ENCODE measurements at places on chromosomes 1 and 21.

DNA sequence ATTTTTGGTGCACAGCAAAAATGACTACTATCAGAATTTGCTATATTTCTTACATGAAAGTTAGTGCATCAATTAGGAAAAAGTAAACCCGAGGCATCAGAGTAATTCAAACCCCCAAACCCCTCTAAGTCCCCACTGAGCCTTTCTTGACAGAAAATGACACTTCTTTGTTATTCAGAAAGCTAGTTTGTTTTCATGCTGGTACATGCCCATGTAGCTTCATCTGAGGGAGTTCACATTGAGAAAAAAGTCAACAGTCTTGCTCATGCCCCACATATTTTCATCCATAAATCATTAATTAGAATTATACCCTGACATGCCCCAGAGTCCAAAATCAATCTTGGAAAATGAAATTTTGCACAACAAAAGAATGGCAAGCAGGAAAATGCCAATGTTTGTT lies 39.9 kb upstream of the PDC start:
- DNase-seq: no peak

DNA sequence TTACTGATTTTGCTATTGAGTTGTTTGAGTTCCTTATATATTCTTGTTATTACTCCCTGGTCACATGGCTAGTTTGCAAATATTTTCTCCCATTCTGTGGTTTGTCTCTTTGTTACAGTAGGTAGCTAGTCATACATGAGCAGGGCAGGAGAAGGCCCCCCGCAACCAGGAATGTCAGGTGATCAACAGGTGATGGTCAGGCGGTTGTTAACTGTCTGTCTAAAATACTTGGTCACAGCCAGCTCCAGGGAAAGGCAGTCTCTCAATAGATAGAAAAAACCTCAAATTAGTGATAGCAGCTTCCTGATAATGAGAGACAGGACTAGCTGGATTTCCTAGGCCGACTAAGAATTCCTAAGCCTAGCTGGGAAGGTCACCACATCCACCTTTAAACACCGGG lies 217.9 kb downstream of the RHOU start:
- no peak for DNase-seq

DNA sequence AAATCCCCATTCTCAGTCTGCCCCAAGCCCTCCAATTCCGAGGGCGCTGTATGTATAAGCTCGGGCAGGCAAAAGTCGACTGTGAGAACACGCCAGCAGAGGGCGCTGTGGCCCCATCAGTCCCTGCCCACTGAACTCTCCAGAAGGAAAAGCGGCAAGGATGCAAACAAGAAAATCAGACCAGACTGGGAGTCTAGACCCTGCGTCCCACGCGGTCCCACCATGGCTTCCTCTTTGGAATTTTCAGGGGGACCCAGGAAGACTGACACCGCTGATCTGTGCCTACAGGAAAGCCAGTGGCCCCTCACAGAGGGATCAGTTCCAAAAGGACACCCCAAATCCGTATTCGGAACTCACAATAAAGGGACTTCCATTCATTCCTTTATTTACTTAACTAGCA lies 19.5 kb downstream of the TEX35 start:
- peak; percentile 58 for DNase-seq

DNA sequence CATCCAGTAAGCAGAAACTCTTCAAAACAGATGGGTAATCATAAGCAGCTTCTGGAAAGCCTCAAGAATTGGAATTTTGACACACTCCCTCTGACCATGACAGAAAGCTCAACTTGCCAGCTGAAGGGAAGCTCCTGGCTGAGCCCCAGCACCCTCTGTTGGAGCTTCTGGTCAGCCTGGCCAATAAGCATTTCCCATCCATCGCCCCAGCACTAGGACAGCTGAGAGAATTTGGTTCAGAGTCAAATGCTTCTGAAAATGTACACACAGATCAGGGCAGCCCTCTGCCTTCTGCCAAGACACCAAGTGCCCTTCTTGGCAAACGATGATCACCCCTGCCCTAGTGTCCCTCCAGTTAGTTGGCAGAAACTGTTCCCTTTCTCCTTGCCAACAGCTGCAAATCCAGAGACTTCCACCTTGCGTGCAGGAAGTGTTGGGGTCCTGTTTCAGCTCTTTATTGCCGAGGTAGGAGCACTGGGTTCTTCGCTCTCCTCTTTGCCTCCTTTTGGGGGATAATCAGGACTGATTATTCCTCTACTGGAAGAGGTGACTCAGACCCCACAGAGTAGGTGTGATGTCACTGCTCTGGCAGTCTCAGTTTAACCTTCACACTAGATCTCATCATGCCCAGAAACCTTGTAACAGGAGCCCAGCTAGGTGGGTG lies 11.9 kb downstream of the PIGV start:
- DNase-seq: no peak

GRCh38 chr1:153652805-153653500 lies 5.5 kb upstream of the SNAPIN start:
- no peak for DNase-seq

DNA sequence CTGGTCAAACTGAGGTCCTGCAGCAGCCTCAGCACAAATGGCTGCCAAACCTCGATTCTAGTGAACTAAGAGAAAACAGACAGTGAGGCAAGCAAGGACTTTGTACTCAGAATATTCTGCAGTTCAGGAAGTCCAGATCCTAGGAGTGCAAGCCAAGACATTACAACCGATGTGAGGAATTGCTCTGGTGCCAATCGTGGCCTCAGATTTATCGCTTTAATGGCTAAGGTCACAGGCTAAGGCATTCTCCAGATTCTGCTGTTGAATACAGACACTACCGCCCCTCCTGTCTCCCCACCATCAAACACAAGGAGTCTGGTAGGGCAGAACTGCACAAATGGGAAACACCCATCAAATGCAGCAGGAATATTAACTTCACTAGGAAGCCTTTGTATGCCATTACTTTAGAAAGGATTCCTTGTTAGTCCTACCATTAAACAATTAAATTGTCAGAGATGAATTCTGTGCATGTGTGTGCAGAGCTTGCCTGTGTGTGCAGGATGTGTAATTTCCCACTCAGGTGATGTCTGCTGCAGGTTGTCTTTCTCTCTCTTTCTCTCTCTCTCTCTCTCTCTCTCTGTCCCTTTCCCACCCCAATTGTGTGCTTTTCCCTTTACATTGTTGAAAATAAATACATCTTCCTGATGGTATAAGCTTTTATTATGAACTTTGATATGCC lies 9.2 kb upstream of the SERTAD4 start:
- DNase-seq: no peak

DNA sequence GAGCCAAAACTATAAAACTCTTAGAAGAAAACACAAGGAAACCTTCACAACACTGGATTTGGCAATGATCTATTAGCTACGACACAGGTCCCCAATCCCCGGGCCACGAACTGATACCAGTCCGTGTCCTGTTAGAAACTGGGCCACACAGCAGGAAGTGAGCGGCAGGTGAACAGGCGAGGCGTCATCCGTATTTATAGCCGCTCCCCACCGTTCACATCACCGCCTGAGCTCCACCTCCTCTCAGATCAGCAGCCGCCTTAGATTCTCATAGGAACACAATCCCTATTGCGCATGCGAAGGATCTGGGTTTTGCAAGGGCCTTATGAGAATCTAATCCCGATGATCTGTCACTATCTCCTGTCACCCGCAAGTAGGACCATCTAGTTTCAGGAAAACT lies 11.9 kb downstream of the TFB2M start:
- no peak for DNase-seq

DNA sequence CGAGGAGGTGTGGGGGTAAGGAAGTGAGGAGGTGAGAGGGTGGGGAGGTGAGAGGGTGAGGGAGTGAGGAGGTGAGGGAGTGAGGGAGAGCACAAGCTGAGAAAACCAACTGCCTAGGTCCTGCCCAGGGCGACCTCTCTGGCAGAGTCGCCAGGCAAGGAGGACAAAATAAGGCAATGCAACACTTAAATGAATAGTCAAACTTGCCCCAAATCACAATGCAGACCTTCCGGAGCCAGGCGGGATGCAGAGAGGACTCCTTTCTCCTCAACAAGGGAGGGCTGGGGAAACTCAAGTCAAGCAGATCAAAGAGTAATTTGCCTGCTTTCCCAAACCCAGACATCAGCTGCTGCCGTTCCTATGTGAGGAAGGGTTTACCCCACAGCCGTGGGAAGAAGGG lies 86.0 kb downstream of the CCDC185 start:
- no peak for DNase-seq

GRCh38 chr21:42071146-42071737 lies at the start of gene UMODL1:
UMODL1 (plus strand) TSS chr21:42071317; CDS start chr21:42071317, 0 bp downstream.
- DNase-seq: no peak

DNA sequence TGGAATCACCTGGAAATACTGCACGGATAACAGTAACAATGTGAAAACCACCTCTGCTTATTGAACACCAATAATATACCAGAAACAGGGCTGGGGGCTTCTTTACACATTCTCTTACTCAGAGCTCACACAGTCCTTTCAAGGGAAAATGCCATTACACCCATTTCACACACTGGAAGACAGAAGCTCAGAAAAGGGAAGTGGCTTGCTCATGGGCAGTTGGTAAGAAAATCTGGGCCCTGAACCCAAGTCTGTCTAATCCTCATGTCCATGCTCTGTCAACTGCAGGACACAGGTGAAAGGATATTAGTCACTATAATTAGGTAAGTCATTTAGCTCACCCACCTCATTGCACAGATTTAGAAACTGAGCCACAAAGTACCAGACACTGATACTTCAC lies 18.6 kb downstream of the C8A start:
- no peak for DNase-seq

DNA sequence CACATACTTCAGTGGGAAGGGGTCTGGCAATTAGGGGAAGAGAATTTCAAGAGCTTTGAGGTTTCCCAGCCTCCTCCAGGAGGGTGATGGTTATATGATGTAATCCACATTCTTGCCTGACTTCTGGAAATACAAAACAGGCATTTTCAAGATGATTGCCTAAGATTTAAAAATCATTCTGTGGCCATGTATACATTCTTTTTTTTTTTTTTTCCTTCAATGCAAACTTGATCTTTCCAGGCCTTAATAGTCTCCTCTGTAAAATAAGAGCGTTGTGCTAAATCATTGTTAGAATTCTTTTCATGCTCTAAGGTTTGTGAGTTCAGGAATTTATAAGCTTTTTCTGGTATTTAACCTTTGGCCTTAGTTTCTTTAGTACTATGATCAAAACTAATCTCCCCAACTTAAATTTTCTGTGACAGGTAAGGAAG lies 192.3 kb upstream of the HMCN1 start:
- no peak for DNase-seq

DNA sequence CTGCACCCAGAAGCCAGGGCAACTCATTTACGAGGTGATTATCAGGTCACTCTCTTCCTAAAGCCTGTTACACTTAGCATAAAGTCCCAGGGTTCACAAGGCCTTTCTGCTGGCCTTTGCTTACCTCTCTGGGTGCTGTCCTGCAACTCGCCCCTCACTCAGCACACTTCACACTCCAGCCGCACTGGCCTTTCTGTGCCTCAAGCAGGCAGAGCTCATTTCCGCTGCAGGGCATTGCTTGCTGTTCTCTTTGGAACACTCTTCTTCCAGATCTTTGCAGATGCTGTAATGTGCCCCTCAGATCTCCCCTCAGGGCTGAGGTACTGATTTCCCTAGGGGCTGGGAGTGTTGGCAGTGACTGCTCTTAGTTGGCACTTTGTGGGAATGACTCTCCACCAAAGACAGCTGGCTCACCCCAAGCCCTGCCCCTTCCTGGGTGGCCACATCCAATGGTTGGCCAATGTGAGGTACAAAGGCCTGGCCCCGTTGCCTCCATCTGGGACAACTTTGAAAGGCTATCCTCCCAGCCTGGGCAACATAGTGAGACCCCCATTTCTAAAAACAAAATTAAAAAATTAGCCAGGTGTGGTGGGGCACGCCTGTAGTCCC lies 50.8 kb upstream of the SSBP3 start:
- no peak for DNase-seq

DNA sequence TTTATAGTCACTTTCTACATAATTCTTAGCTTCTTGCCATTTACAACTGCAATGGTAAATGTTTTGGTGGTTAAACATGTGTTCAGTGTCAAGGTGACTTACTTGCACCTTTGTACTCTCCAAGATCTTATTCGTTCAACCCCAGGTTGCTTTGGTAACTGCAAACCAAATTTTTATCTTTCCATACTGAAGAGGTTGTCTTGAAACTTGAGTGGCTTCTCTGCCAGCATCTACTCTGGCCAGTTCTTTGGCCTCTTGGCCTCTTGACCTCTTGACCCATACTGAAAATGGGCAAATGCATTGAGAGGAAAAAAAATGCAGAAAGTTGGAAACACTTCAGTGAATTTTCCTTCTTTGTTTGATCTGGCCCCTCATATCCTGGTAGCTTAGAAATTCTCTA lies 88.0 kb upstream of the LRRC7 start:
- no peak for DNase-seq

- no peak for DNase-seq
These were observed 322.9 kb downstream of the BARHL2 start for GRCh38 chr1:90394247-90394646.

DNA sequence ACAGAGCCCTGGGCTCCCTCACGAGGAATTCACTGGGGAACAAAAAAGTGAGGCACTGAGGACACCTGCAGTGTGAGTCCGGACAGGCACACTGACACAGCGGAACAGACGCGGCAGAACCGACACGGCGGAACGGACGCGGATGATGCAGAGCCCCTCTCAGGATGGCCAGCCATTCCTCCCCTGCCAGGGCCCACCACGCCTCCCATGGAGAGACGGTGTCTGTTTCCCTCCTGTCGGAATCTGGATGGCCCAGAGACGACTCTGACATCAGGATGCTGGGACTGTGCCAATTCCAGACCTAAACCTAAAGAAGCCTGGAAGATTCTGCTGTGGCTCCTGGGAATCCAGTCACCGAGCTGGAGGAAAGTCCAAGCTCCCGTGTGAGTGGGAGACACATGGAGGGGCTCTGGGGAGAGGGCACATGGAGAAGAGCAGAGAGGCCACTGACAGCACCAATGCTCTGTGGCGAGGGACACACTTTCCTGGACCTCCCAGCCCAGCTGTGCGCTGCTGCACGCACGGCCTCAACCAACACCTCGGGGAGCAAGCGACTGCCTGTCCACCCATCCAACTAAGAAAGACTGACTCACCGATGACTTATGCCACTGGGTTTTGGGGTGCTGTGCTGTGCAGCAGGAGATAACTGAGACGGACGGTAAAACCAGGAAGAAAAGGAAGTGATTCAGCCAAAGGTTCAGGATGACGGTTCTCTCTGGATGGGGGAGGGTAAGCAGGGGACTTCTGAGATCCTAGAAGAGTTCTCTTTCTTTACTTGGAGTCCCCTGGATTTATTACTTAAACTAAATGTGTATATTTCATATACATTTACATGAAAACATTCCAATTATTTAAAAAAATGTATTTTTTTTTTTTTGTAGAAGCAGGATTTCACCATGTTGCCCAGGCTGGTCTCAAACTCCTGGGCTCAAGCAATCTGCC lies 23.3 kb downstream of the ZBTB17 start:
- no peak for DNase-seq

DNA sequence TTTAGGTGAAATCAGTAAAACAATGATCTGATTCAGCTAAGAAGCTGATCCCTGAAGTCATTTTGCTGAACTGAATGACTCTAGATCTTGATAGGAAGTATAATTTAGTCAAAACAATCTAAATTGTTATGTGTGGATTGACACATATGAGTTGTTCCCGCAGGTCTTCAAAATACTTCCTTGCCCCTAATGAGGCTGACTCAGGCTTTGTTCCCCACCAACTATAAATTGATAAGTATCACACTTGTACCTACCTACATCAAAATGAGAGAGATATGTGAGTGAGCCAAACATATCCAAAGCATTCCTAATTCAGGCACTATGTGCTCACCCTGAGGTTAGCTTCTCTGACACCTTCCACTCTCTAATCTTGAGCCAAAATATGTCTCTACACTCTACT lies 507.1 kb downstream of the PLPP3 start:
- DNase-seq: no peak
